Renal cortical epithelial cell (primary cell): ENCODE measurements at places on chromosomes 5 and 9. TPM values are rescaled to one million over a fixed set of nuclear protein-coding genes. Genes with fewer than 3 reads are reported as not detected.

PPP1R26 gene
- total RNA-seq: 22.7 and 32.7 TPM in 2 replicates

DNA sequence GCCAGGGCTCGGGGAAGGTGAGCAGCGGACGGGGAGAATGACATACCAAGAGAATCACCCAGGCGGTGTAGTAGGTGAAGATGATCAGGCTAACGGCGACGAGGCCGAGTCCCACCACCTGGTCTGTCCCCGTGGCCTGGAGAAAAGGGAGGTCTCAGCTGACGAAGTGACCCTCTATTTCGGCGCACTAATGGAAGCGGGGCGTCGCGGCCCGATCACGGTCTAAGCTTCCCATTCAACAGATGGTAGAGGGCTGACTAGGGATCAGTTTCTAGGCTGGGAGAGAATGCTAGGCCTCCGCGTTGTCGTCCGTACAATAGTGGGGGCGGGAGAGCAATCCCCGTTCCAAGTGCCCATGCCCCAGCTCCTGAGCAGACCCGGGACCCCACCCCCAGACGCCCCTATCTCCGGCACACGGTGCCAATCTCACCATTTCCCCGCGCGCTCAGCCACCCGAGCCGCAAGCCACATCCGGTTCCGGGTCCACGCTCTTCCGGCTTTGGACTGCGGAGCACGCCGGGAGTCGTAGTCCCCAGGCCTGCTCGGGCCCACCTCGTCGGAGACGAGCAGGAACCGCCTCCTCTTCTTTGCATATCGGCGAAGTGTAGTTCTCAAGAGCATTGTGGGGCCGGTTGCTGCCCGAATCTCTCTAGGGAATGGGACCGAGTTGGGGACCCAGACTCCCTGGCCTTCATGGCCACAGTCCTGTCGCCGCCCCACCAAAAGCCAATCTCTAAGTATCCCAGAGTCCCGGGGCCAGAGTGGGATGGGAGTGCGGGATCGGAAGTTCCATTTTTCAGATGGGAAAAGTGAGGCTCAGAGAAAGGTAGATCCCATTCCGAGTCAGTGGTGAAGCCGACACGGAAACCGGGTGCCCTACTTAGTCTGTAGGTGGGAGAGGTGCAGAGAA, at the start of gene DPM2:
Gene DPM2, minus strand, starts transcription at position 467 of the 910 bp plus-strand sequence. Its CDS starts 34 bp downstream, at position 433.
- DNase-seq: peak; percentile 64

FSD1L gene
- 9.4 and 12.1 TPM in 2 replicates for total RNA-seq

SGCD gene
- total RNA-seq: under 0.01 and 0.35 TPM in 2 replicates

GRCh38 chr5:66744040-66744439, 147.8 kb downstream of the MAST4 start:
- DNase-seq: peak; percentile 35

NKD2 gene
- 0.10 TPM in 1 of 2 replicates, not detected in the other for total RNA-seq

GRCh38 chr5:136043551-136043950, 14.8 kb downstream of the TGFBI start:
- no peak for DNase-seq

TOR2A gene
- total RNA-seq: 3.3 and 6.4 TPM in 2 replicates

QSOX2 gene
- total RNA-seq: 9.2 and 10.3 TPM in 2 replicates

DNA sequence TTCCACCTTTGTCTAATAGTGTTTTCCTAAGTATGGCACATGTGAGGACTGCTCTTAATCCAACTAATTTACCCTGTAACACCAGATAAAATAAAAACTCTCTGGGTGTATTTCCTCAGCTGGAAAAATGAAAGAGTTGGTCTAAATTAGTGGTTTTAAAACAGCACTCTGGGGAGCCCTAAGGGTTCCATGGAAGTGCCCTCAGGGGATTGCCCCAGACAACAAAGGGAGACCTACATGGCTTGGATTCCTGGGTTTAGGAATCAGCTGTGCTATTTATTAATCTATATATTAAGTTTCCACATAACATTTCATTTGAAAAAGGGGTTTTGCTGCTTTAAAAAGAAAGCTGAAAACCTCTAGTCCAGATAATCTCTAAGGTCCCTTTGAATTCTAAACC, 20.2 kb downstream of the ADAMTS6 start:
- DNase-seq: no peak

DNA sequence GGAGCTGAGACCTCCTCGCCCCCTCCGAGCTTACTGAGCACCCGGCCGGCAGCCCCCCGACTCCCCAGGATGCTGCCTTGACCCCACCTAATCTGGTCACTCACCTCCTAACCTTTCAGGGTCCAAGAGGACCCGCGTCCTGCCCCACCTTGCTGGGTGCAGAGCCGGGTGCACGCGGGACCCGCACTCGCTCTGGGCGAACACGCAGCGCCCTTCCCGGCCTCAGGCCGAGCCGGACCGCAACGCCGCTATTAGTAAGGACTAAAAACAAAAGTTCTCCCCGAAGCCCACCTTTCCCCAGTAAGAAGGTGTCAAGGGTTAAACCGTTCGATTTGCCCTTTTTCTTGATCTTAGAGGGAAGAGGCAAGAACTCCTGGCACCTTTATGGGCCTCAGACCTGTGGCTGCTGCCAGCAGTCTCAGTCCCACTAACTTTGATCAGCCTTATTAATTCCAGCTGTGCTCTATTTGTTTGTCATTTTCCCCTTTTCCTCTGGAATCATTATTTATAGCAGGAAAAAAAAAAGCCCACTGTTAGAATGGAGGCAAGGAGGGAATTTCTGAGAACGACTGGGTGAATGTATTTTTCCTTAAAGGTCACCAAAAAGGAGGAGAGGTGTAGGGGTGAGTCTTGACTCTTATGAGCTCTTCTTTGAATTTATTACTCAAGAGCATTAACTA, 10.5 kb downstream of the IRX2 start:
- no peak for DNase-seq

SLC22A4 gene
- total RNA-seq: 1.6 and 8.9 TPM in 2 replicates

DNA sequence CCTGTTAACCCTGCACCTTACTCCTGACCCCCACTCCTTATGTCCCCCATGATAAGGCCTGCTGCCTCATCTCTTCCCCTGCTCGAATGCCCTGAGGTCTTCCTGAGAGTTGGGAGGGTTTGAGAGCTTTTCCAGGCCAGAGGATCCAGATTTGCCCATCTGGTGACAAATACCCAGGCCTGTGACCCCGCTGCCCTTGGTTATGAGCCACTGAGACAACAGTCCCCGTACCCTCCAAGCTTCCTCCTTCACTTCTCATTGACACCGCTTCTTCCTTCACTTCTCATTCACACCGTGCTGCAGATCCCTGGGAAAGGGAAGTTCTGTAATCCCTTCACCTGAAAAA, 593 bp downstream of the GM2A start:
- DNase-seq: no peak

DNA sequence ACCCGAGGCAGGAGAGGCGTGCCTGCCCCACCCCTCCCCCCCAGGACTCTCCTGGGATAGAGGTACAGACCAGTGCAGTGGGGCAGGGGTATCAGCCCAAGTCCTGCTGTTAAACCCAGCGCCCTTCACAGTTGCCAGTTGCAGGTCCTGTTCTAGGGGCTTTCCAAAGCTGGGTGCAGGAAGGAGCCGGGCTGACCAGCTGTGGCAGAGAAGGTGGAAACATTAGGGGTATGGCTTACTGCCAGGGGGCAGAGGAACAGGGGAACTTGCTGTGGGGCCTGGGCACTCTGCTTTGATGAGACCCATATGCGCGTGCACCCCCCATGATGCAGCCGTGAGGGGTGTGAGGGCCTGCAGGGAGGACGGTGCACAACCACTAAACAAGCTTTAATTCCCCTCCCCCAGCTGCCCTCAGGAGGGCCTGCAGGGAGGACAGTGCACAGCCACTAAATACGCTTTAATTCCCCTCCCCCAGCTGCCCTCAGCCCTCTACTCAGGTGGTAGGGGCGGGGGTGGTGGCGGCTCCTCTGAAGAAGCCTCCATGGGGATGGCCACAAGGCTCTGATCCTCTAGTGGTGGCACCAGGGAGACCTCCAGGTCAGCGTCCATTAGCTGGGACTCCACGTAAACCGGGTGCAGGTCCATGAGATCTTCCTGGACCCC, 766 bp upstream of the LRRC26 start:
- no peak for DNase-seq

PCDHA9 gene
- 0.99 TPM in 1 of 2 replicates, not detected in the other for total RNA-seq
